ENCODE measurements at places on chromosomes 7 and 10.

GRCh38 chr7:101124376-101125056 is 2.4 kb upstream of the SERPINE1 start:
- no peak for DNase-seq

DNA sequence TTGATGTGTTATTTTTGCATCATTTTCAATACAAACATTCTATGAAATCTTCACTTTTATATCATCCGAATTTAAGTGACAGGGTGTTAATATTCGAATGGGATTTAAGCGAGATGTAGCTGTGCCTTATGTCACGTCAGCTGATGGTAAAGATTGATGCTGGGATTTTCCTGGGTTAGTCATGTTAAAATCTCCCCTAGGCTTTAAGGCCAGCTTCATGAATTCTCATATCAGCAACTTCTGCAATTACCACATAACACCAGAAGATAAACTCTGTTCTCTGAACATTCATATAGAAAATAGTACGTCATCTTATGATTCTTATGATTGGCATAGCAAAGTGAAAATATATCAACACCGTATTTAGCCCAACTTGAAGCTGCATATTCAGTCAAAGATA is 669.2 kb downstream of the PCDH15 start:
- no peak for DNase-seq

- no peak for DNase-seq
Measured at GRCh38 chr10:13587391-13587790, 626 bp downstream of the PRPF18 start.

- DNase-seq = no peak
Measured at GRCh38 chr10:123554656-123555055, 111.5 kb upstream of the GPR26 start.

DNA sequence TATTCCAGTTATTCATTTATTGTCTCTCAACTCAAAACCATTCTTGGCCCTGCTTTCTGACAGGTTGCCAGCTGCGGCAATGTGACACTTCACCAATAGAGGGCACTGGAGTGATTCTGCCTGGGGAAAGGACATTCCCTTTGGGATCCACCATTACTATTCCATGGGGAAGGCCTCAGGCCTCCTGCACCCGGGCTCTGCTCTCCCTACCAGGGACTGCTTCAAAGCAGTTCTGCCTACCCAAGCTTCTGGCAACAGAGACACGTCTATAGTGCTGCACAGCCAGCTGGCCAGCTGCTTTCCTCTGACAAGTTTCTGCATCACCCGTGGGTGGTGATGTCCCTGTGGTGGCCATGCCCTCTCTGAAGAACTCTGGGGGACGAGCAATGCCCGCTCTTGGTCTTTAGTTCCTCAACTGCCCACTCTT is 163.8 kb downstream of the ELMO1 start:
- DNase-seq = peak; percentile 25

- DNase-seq = no peak
Measured at GRCh38 chr7:133051066-133051465, 30.8 kb downstream of the CHCHD3 start.

DNA sequence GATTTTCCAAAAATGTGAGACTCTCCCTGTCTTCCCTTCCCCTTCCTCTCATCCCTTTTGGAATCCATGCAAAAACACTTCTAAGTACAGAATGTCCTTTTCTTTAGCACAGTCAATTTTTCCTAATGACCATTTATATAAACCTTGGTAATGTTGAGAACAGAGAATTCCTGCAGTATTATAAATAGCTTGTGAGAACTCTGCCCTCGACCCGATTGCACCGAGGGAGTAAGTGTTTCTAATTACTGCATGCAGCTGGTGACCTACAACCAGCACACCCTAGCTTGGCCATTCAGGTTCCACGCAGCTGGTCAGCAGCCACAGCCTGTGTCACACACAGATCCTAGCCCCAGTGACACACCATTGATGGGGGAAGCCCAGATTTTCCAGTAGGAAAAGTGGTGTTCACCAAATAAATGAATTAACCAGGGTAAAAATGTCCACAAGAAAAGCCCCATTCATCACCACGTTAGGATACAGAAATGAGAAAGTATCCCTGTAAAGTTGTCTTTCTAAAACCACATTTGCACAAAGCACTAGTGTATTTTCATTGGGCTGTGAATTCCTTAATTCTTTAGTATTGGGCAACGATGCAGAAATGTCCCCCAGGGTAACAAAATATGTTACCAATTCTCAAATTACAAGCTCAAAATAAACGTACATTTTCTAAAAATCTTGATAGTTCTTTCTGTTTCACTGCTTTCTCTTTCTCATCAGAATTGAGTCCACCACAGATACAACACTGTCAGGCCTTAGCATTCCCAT is 499.0 kb upstream of the KLF6 start:
- DNase-seq = no peak

GRCh38 chr10:22453948-22454591 is 108.8 kb downstream of the SPAG6 start:
- no peak for DNase-seq

GRCh38 chr10:95443636-95444035 is 117.5 kb downstream of the SORBS1 start:
- DNase-seq = no peak

DNA sequence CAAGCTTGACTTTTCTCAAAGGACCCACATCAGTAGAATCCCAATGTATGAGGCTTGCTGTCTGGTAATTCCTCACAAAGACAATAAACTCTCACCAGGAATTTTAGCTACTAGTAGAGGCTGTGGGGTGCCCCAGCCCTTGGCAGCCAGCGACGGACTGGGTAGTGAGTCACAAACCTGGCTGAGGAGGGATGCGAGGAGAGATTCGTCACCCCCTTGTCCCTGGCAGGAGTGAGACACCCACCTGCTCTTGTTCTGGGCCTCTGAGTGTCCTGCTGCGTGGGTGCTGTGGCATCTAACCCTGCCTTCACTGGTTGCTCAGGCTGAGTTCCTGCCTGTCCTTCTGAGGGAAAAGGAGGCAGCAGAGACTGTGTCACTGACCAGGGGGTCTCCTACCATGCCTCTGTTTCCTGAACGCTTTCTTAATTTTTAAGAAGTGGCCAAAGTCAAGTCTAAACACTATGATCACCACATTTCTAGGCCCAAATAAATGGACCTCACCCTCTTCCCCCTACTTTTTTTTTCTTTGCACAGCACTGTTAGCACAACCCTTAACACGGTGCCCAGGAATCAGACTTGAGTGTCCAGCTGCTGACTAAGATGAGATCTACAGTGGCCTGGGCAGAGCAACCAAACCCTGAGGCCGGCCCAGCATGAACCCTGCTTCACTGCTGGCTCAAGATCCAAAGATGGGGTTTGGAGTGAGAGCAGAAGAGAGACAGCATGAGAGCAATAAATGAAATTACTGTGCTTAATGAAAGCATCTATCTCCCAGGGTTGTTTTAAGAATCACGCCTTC is 146.4 kb downstream of the ANLN start:
- no peak for DNase-seq

- DNase-seq = no peak
Measured at GRCh38 chr7:38186593-38187314, 8.7 kb downstream of the STARD3NL start.

DNA sequence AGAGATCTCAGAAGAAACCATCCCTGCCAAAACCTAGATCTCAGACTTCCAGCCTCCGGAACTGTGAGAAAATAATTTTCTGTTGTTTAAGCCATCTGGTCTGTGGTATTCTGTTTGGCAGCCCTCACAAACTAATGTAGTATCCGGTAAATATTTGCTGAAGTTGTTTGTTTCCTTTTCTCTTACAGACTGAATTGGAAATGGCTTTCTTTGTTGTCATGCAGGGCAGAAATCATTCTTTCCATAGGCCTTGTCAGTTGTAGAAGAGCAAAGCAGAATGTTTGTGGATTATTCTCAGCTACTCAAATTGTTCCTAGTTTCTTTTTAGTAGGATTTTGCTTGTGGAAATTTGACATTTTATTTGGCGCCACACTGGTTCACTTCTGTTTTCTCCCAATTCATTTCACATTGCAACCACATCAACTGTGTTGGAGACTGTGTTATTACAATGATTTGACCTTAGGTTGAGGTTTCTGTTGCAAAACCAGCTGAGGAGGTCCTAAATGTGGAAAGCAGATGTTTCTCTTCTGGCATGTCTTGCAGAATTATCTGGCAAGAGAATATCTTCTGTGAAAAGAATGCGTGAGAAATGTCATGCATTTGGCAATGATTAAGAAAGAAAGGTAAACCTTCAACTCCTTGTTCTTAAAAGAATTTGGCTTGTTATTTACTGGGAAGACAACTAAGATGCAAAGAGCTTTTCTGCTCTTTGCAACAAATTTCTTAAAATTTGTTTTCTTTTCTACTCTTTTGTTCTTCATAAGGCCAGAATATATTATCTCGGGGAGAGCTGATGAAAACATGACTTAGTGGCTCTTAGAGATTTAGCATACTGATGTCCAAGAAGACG is 25.8 kb downstream of the ACTA2 start:
- no peak for DNase-seq

DNA sequence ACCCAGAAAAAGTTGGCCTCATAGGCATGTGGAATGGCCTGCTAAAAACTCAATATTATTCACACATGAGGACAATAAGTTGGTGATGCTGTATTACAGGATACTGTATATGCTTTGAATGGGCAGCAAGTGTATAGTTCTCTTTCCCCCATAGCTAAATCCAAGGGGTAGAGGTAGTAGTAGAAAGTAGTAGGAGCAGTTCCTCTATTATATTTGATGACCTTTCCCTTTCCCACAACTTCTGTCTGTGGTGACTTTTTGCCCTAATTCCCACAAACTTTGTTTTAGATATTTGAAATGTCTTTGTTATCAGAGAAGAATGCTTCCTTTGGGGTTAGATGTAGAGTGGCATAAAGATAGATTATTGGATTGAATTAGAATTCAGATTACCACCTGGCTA is 154.0 kb upstream of the STEAP4 start:
- DNase-seq = no peak

DNA sequence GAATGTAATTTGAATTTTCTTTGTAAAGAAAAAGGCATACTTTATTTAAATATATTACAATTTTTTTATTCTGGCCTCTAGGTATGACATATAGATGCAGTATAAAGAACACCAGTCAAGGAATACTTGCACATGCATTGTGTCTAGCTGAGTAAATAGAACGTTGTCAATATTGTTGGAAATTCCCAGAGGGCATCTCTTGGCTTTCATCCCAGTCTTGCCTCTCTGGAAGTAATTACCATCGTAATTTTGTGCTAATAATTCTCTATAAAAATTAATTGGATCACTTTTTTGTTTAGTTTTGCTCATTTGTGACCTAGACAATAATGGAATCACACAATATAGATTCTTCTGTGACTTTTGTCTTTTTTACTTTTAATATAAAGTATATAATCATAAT is 1052.3 kb upstream of the CELF2 start:
- DNase-seq = no peak

DNA sequence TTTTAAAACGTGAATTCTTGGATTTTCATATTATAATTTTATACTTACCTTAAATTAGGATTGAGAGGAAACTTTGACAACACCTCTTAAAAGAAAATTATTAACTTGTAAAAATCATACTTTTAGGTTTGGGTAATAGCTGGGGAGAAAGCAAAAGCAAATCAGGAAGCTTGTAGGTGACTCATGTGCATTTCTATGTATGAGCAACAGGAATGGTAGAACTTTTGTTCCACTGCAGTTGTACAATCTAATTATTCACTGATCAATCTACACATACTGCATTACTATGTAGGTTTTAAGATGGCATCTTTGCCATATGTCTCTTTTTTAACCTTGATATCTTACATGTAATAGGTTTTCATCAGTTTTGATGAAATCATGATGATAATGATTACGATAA is 223.2 kb downstream of the PRKG1 start:
- DNase-seq = no peak
